ENCODE measurements at places on chromosomes 2 and 18.

DNA sequence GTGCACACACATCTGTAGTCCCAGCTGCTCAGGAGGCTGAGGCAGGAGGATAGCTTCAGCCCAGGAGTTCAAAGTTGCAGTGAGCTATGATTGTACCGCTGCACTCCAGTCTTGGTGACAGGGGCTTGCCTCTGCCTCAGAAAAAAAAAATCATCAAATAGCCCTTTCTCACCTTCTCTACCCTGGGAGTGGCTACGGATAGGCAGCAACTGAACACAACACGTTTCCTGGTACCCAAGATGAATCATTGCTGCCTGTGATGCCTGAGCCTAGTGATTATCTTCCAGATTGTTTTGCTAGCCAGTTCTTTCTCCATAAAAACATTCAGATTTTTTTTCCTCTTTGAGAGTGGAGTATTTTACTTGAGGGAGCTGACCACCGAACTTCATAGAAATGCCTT lies 13.5 kb downstream of the INPP4A start:
- no peak for DNase-seq

GRCh38 chr18:69985239-69985638 lies 37.6 kb upstream of the CD226 start:
- no peak for DNase-seq

GRCh38 chr2:22124003-22124402 lies 1000.2 kb downstream of the TDRD15 start:
- no peak for DNase-seq

DNA sequence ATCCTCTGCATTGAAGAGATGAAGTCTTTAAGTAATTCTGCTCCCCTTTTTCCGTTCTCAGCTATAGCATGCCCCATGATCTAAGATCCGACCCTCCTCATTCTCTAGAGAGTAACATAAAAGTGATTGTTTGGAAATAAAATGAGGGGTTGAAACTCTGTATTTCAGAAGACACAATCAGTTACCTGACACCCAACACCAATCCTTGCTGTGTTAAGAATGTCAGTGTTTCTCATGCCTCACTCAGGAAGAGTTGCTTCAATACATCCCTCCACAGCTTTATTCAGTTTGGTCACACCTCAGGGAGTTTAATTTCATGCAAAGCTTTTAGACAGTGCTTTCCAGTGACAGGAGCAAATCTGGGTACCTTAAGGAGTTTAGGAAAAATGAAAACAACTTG lies 49.9 kb upstream of the RBBP8 start:
- no peak for DNase-seq

- DNase-seq, result no peak
Observed at GRCh38 chr2:218329826-218330593, 26.6 kb upstream of the CATIP start.

DNA sequence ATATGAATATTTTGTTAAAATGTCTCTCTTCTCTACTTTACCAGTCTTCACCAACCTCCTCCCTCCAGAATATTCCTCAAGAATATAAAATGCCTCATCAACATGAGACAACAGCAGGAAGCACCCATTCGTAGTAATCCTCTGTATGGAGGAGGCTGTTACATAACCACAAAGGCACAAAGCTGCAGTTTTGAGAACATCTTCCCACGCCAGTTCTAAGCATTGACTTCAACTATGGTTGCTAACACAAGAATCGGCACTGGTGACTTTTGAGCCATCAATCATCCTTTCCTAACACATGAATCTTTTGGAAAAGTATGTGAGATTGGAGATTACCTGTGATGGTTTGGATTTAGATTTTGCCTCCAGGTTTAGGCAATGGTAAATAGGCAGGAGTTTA lies 54.9 kb upstream of the CYP1B1 start:
- no peak for DNase-seq

GRCh38 chr2:46844034-46844433 lies 71.6 kb downstream of the MCFD2 start:
- no peak for DNase-seq
